Endothelial cell of umbilical vein (primary cell): ENCODE measurements at places on chromosomes 4 and X. TPM values are rescaled to one million over a fixed set of nuclear protein-coding genes. Genes with fewer than 3 reads are reported as not detected.

USP17L30 gene
- polyA plus RNA-seq: not detected in 2 replicates

HSFX1 gene
- polyA plus RNA-seq: 0.41 and 0.68 TPM in 2 replicates

UNC5C gene
- polyA plus RNA-seq: 0.32 and 0.44 TPM in 2 replicates

BMX gene
- 42.9 and 49.8 TPM in 2 replicates for polyA plus RNA-seq

CCKAR gene
- not detected in 2 replicates for polyA plus RNA-seq

CLGN gene
- polyA plus RNA-seq: 0.05 and 0.12 TPM in 2 replicates

FAM241A gene
- 2.1 and 3.2 TPM in 2 replicates for polyA plus RNA-seq

DNA sequence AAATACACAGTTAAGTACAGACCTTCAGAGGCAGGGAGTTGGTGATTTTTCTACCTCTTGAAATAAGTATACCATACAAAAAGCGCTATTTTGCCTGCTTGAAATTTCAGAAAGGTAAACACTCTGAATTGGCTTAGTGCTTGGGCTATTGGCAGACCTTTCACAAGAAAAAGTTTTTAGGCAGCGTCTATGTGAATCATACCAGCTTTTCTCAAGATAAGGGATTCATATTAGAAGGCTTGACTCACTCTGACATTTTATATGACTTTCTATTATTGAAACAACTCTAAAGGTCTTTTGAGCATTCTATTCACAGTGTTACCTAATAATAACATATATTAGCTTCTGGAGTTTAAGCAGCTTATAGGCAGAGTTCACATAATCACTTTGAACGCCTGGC, 286.4 kb upstream of the FAT1 start:
- DNase-seq: no peak

DNA sequence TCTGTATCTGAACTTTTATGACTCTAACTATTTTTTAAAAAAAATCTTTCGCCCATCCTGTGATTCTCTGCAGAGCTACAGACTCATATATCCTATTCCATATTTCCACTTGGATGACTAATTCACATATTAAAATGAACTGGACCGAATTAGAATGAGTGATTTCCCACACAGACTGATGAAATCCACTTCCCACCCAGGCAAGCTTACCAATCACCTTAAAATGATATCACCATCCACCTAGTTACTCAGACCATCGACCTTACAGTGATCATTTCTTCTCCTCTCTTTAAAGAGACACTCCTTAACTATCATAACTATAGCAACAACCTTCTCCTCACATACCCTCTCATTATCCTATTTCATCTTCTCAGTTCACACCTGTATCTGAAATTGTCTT, 34.1 kb upstream of the GUCY1B1 start:
- DNase-seq: no peak

- DNase-seq: no peak
These were observed 697 bp downstream of the SRPK3 start for GRCh38 chrX:153781428-153782047.

DNA sequence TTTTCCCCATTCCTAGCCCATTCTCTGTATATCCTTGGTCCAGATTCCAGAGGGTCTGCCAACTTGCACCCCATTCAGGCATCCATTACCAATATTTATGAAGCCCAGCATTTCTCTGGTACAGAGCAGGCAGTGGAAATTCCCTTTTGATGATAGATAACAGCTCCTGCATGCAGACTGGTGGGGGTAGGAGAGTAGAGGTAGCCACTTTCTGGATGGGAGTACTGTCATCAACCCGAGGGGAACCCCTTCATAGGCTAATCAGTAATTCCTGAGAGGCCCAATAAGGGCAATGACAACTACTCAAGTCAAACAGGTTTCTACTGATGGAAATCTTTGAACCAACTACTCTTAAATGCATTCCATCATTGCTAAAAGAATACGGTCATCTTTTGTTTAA, 63.7 kb downstream of the COL25A1 start:
- no peak for DNase-seq

DNA sequence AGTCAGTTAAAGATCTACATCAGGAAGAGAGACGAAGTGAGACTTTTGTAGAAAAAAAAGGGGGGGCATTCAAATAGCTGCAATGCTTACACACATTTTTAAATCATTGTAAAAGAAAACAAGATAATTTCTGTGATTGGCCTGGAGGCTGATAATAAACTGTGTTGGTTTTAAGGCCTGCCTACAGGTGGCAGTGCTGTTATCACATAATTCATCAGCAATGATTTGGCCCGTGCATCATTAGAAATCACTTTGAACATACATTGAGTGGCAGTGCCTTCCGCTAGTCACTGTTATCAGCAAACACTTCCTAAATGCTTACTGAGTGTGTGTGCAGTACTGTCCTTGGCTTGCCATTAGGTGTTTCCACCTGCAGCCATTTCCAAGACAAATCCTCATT, 831.9 kb downstream of the TRIML1 start:
- DNase-seq: no peak

DNA sequence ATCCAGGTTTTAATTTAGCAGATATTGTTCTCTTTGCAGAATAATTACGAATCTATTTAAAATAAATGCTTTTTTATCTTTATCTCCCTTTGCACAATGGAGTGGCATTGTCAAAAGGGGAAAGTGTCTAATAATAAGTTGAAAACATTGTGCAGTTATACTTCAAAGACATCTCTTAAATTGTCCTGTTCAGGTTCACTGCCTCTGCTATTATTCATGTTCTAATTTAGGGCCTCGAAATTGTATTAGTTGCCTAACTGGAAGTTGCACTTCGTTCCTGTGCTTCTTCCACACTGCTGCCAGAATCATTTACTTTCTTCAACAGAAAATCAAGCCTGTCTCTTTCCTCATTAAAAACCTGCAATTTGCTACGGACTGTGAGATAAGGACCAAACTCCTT, 150.5 kb upstream of the SPRY1 start:
- no peak for DNase-seq

GRCh38 chr4:6727943-6728250, 11.9 kb downstream of the BLOC1S4 start:
- no peak for DNase-seq

GRCh38 chr4:2387829-2388228, 30.6 kb downstream of the ZFYVE28 start:
- DNase-seq: no peak

DNA sequence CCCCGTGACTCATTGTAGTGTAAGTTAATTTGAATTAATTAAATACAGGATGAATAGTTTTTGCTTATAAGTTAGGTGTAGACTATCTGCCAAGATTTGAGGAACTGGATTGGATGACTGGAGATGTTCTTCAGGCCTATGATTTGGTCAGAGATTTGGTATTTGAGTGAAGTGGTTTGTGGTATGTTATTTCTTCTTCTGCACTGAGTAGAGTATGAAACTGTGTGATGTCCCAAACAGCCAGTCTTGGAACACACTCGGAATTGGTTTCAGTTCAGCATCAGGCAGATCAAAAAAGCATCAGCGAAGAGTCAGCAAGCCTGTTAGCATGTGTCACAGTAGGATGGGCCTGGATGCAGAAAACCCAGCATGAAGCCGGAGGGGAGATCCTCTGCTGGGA, 294.1 kb downstream of the ARHGAP10 start:
- DNase-seq: no peak

DNA sequence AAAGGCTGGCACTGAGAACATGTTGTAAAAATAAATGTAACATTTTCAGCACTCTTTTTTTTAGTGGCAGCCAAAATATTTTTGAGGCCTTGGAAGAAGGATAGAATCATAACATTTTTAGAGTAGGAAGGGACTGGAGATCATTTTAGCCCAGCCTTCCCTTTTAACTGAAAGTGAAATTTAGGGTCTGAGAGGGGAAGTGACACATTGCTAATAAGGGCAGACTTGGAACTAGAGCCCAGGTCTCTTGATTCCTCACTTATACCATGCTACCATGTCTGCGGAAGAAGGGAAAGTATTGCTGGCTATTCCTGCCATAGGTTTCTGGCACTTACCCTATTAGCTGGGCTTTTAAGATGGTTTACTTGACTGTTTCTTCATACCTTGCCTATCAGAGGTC, 4.8 kb downstream of the WDR44 start:
- DNase-seq: no peak

- no peak for DNase-seq
These were observed 10.3 kb downstream of the CPLX1 start for GRCh38 chr4:815464-816146.

- no peak for DNase-seq
These were observed 39.6 kb downstream of the PALLD start for GRCh38 chr4:168536448-168536847.

GRCh38 chr4:171397175-171397574, 416.0 kb upstream of the GALNTL6 start:
- DNase-seq: no peak

DNA sequence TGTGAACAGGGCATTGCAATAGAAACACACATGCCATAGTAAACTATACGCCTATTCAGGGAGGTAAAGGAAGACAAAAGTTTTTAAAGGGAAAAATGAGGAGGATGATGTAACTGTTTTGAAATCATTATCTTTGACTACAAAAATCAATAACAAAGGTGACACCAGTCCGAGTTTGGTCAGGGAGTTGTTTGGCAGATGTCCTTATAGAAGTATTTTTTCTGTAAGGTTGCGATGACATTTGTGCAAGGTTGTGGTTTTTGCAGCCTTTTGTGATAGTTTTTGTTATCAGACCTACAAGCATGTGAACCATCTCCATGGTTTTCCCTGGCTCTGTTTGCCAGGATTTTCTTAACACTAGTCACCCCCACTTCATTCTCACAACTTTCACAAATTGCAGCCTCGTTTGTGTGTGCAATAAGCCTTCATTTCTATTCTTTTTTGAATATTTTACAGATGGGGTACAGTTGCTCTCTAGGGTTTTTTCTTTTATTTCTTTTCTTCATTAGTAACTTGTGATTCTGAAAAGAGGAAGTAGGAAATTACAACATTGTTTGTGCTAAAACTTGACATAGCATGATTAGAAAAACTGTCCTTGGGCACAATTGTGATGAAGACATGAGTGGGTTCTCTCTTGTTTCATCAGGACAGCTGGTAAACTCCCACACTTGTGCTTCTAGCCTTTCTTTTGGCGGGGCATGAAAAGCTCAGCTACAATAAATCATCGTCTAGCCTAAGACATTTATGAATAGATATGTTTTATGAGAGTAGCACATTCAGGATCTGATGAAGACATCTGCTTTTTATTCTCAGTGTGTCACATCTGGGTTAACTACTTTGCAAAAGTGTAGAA, 60.2 kb upstream of the PNPLA4 start:
- DNase-seq: no peak

DNA sequence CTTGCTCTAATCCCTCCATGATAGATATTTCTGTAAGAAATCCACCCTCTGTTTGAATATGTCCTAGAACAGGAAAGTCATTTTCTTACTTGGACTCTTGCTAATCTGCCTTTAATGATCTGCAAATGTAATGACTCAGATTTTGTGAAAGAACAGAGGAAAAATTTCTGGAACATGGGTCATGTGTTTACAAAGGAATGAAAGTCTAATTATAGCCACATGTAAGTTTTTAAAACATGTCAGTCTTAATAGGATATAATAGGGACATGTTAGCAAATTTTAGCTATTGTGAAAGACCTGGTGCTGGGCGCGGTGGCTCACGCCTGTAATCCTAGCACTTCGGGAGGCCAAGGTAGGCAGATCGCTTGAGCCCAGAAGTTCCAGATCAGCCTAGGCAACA, 47.6 kb downstream of the GRK4 start:
- no peak for DNase-seq

GRCh38 chr4:2024683-2025082, 15.9 kb upstream of the NELFA start:
- DNase-seq: no peak

GRCh38 chrX:24372021-24372763, 11.8 kb downstream of the SUPT20HL1 start:
- DNase-seq: no peak

DNA sequence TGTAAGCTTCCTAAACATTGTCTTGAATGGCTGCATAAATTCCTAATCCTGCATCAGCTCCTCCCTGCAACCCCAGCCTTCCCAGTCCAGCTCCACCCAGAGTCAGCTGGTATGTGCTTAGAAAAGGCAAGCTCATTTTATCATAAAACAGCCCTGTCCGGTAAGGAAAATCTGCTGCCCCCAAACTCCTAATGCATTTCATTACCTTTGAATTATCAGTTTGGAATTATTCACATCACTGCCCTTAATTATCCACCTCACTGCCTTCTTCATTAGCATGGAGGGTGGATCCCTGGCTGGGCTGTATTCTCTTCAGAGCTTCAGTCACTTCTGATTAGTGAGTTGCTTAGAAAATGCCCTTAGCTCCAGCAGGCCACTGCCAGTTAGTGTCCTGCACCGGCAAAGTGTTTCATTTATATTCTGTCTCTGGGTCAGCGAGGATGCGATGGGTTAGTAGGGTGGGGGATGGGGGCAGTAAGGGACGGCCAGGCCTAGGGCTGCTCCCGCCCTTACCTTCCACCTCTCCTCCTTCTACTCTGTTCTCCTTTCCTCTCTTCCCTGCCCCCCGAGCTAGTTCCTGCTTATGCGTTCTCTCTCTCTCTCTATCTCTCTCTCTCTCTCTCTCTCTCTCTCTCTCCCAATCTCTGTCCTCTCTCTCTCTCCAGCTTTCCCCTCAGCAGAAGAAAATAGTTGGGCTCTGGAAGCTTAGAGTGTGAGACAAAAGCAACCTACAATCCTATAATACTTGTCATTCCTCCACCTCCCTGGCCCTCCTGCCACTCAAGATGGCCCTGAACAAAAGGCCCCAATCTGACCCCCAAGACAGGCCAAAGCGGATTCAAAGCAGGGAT, 174.8 kb upstream of the KLF3 start:
- no peak for DNase-seq

DNA sequence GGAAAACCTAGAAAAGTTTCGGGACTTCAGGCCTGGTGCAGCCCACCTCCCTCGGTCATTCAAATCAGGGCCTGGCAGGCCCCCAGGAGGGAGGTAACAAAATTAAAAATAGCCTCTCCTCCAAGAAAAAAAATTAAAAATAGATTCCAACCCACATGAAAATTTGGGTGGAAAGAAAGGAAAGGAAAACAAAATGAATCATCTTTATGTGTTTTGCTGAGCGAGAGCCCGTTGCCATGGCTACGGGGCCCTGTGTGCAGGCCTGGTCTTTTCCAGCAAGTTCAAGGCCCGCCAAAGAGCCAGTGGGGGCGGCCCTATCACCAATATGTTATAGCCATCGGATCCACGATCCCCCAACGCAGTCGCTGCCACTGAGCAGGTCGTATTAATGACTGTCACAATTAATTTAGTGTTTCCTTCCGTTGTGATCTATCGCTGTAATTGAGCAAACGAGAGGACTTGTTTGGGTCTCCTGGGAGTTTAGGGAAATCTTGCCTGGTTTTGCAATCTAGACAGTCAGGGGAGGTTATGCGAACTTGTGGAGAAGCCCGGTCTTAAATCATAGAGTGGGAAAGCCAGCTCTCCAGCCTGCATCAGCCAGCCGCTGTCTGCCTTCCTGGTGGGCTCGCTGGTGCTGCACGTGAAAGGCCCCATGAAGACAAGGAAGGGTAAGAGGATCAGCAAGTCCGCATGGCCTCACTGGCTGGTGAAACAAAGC, 452.4 kb downstream of the BCOR start:
- DNase-seq: peak; percentile 61
